ENCODE measurements at places on chromosomes 11 and 22. TPM values are rescaled to one million over a fixed set of nuclear protein-coding genes. Genes with fewer than 3 reads are reported as not detected.

DNA sequence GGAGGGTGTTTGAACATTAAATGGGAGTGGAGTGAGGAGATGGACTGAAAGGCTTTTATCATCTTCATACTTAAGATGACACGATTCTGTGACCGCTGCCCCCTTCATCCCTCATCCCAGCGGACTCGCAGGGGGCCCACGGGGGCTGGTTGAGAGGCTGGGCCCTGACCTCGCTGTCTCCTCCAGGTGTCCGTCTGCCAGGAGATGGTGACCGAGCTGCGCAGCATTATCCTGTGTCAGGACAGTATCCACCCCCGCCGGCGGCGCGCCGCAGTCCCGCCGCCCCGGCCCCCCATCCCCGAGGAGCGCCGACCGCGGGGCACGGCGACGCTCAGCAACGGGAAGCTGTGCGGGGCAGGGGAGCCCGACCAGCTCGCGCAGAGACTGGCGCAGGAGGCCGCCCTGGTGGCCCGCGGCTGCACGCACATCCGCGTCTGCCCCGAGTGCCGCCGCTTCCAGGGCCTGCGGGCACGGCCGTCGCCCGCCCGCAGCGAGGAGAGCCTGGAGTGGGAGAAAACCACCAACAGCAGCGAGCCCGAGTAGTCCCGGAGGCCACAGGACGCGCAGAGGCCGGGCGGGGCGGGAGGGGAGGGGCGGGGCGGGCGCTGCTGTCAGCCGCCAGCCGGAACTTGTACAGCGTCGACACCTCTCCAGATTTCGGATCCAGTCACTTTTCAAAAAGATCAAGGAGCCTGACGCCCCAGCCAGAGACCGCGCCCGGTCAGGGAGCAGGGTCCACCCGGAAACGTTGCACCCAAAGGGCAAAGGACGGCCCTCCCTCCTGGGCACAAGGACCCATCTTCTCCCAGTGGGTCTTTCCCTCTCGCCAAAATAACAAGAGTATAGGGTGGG lies 38.0 kb upstream of the TBCEL start:
- peak; percentile 5 for DNase-seq

GRCh38 chr11:28666632-28667031 lies 558.4 kb downstream of the METTL15 start:
- no peak for DNase-seq

DNA sequence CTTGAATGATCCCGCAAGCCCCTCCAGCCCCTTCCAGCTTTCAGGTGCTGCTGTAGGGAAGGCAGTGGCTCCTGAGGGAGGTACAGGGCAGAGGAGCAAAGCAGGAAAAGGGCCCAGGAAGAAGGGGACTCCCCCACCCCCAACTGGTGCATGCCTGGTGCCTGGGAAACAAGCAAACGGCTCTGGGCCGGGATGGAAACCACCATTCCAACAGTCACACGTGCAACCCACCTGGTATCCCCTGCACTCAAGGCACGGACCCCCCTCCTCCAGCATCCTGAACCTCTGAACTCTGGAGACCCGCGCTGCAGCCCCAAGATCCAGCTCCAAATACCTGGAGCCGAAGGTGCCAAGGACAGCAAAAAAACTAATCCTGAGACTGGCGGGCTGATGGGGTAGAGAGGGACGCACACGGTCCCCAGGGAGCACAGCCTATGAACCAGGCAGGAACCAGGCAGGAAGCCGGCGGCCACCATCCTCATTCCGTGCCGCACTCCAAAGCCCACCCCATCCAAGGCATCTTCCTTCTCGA lies 537 bp downstream of the SCN4B start:
- DNase-seq = no peak

SHISAL1 gene
- 14.6 TPM for total RNA-seq

DNA sequence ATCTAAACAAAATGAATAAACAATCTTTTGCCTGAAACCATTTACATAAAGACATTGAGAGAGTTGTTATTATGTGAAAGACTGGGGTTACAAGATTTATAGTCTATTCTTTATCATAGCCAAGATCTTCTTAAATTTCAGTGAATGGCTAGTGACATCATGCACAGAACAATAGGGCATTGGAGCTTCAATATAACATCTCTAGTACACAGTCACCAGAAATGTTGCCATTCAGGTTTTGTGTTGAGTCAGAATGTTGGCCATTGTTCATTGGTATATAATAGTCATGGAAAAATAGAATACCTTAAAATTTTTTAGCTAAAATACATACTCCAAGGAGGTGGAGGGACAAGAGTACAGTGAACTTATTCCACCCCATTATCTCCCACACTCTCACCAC lies 44.3 kb downstream of the SLC5A12 start:
- DNase-seq = no peak

GRCh38 chr11:91394727-91395414 lies 829.7 kb upstream of the FAT3 start:
- DNase-seq = no peak

DNA sequence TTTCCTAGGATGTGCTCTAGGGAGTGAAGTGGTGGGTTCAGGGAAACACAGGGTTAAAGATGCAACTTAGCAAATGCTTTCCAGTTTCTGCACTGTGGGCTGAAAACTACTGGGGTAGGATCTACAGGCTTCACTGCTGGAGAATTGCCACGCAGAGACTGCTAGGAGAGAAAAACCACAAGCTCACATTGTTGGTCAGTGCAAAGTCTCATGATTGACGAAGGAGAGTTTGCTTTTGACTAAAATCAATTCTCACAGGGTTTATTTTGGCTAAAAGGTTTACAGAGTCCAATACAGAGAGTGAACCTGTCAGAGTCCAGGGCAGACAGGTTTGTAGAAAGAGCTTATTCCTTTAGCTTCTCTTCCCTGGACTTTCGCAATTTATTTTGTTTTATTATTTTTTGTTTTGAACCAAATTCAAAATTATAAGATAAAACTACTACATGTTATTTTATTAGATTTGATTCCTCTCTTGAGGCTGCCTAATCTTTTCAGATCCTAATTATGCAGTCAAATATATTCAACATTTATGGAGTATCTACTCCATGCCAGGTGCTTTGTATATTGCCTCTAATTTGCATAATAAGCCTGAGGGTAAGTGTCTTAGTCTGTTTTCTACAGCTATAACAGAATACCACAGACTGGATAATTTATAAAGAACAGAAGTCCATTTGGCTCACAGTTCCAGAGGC lies 64.7 kb downstream of the MTNR1B start:
- no peak for DNase-seq

DNA sequence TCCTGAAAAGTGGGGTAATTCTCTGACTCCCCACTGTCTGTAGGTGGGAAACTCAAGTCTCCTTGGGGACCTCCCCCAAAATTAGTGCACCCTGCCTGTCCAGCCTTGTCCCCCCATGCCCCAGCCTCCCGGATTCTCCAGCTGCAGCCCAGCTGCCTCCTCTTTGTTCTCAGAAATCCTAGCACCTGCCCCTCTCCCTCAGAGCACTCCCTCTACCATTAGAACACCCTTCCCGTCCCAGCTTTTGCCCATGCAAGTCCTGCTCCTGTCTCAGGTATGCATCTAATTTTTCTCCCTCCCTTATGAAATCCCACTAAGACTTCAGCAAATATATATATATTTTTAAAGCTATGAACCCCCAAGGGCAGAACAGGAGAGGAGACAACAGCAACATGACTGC lies 37.3 kb downstream of the LRFN4 start:
- no peak for DNase-seq

DKK3 gene
- 140 TPM for total RNA-seq
